Stimulated activated CD4-positive, alpha-beta T cell treated with anti-CD3 and anti-CD28 coated beads, Interleukin-15, amount 100 ng/mL, for 1 hour (primary cell): ENCODE measurements at places on chromosomes 5 and 9.

DNA sequence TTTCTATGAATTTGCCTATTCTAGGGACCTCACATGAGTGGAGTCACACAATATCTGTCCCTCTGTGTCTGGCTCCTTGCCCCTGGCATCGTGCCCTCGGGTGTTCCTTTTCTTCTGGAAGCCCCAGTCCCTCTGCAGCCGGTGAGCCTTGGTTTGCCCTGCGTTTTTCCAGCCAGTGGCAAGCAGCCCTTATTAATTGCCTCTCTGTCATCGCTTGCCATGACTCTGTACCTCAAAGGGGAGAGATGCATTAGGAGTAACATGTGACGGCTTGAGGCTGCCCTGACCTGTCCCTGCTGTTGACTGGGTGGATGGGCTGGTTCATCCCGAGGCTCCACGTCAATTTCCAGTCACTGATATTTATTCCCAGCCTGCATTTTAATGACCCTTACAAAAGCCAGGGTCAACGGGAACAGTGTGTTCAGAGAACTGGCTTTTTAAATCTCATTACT is 87.3 kb downstream of the CFAP90 start:
- no peak for DNase-seq

DNA sequence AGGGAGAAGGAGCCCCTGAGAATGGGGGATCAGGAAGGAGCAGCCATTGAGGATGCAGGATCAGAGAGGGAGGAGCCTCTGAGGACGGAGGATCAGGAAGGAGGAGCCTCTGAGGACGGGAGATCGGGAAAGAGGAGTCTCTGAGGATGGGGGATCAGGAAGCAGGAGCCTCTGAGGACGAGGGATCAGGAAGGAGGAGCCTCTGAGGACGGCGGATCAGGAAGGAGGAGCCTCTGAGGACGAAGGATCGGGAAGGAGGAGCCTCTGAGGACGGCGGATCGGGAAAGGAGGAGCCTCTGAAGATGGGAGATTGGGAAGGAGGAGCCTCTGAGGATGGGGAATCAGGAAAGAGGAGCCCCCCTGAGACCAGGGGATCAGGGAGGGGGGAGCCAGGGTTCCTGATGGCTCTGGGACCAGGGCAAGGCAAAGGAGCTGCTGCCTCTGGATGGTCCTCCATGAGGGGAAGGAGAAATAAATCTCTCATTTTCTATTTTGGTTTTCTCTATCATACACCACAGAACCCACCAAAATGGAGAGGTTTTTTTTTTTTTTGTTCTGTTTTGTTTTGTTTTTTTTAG is 22.6 kb upstream of the SARDH start:
- no peak for DNase-seq

DNA sequence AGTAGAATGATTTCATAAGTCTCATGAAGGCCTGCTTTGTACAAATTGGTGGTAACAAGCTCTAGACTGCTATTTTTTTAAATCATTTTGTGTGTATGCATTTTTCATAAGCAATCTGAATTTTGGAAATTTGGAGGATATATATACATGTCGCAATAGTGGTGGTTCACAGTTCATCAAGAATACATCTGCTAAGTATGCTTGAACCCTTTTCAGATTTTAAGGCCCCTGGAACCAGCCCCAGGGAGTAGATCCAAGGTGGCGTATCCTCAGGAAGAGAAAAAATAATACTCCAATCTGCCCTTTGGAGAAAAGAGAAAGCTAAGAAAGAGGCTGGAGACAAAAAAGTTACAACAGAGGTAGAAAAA is 141.6 kb downstream of the HINT1 start:
- DNase-seq, result no peak

DNA sequence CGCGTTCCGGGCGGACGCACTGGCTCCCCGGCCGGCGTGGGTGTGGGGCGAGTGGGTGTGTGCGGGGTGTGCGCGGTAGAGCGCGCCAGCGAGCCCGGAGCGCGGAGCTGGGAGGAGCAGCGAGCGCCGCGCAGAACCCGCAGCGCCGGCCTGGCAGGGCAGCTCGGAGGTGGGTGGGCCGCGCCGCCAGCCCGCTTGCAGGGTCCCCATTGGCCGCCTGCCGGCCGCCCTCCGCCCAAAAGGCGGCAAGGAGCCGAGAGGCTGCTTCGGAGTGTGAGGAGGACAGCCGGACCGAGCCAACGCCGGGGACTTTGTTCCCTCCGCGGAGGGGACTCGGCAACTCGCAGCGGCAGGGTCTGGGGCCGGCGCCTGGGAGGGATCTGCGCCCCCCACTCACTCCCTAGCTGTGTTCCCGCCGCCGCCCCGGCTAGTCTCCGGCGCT is at the start of gene DAPK1:
TSS of gene DAPK1 (plus strand) at position 264 of the 442 bp plus-strand sequence. CDS start 1,211 bp downstream, outside the sequence.
- no peak for DNase-seq

- DNase-seq, result no peak
These were observed 153.8 kb downstream of the HCN1 start for GRCh38 chr5:45542421-45542820.

GRCh38 chr5:151128817-151129216 is 28.8 kb downstream of the ANXA6 start:
- no peak for DNase-seq

- DNase-seq, result no peak
These were observed 212.6 kb downstream of the ARHGAP26 start for GRCh38 chr5:142982821-142983200.

- DNase-seq, result no peak
These were observed 322.4 kb downstream of the TMEM167A start for GRCh38 chr5:82754759-82755158.

DNA sequence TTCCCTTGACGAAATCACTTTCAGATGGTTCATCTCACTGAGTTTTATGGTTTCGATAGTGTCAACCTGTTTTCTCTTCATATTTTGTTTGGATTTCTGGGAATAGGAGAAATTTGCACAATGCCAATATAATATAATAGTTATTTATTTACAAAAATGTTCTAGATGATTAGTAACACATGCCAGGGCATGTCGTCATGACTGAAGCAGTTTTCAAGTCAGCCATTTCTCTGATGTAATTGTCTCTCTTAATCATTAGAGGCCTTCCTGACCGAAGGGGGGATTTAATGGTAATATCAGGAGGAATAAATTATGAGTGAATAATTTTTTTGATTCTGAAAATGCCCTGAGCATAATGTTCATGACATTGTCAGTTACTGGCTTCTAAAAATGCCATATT is 246.5 kb upstream of the ATP10B start:
- no peak for DNase-seq

DNA sequence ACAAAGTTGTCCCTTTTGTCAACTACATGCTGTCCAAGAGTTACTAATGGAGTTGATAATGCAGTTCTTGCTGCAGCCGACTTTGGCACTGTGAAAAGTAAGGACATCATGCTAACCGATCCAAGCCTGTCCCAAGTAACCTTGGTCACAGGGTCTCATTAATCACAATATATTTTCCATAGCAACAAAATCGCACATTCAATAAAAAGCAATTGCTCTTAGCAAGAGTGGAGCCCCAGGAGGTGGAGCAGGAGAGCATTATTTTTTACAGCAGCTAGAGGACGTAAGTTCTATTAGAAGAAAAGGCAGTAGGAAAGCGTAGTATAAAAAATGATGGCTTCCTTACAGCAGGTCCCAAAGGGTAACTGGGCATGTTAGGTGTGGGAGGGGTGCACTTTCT is 570.3 kb downstream of the EBF1 start:
- DNase-seq, result no peak

- no peak for DNase-seq
These were observed 701 bp upstream of the ZNF462 start for GRCh38 chr9:106862110-106862820.

DNA sequence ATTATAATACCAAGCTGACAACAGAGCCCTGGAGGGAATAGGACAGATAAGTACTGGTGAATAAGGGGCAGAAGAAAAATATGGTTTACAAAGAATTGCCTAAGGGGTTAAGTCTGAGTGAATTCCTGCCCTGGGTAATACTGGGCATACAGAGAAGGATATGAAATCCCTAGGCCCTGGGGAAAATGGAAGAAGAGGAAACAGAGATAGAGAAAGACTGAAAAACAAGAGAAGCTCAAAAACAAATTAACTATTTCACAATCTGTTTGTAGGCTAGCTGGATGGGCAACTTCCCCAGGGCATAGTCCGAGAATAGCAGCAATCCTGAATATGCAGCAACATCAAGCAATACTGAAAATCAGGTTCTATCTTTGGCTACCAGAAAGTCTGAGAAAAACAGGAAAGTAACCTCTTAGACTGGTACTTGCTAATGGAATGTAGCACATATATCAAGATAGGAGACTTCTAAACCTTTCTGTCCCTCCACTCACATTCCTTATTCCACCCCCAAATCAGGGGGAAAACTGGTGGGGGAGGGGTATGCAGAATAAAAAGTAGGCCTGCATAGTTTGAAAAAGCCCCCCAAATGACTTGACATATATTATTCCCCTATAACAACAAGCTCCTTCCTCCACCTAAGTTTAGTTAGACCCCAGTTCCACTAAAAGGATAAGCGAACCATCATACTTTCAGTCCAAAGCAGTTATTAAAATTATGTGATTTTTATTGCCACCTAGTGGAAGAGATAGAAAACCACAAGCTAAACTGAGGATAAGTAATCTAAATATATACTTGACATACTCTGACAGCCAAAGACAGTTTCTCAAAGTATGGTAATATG is 20.6 kb downstream of the SLC38A9 start:
- no peak for DNase-seq

DNA sequence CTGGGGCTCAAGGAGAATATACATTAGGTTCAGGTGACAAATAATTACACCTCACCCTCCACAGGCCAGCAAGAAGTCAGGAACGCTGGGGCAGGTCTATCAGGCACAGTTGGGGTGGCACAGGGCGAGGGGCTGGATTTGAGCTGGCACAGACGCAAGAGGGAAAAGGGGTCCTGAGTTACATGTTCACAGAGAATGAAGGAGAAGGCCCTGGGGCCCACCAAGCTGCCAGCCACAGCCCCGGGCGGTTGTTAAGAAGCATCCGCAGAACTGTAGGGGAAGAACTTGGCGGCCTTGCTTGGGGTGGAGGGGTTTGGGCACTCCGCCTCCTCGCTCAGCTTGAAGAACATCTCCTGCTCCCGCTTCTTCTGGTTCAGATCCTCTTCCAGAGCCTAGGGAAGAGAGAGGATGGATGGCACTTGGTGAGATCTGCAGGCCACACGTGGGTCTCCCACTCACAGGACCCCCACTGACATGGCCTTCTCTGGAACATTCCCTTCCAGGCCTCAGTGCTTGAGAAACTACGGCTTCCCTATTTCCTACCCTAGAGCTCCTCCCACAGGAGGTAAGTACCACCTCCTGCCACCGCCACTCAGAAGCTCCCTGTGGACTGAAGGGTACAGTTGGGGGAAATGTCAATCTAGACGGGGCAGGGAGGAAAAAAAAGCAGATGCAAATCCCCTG is 38.3 kb upstream of the FBXW11 start:
- DNase-seq, result no peak

DNA sequence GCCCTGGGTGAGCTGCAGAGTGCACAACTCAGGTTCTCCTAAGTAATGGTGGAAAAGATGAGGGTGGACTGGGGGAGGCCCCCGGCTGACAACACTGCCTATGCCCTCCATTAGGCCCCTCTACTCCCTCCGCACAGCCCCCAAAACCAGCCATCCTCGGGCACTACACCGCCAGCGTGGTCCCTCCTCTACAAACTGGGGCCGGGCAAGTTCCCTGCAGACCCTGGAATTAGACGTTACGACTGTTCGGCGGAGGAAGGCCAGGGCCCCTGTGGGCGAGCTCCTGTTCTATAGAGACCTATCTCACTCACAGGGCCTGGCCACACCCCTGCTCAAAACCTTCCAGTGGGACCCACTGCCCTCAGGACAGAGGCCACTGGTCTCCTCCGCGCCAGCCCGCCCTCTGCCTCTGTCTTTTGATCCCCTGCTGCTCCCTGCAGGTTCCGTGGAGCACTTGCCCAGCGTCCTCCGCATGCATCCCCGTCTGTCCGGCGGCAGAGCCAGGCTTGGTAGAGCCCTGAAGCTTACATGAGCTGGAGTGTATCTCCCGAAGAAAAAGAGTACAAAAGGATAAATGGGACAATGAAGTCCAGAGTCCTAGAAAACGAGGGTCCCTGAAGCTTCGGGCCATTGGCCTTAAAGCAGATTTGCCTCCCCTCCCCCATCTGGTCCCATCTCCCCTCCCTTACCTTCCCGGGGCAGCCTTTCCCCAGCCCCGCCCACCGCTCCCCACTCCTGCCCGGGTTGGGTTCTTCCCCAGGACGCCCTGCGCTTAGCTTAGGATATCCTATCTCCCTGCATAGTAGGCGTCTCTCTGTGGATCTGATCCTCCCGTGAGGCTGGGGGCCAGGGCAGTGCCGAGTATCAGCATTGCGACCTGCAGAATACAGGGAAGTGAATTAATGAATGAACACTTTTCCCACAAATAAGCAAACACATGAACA is 71.3 kb downstream of the HRH2 start:
- DNase-seq, result no peak

DNA sequence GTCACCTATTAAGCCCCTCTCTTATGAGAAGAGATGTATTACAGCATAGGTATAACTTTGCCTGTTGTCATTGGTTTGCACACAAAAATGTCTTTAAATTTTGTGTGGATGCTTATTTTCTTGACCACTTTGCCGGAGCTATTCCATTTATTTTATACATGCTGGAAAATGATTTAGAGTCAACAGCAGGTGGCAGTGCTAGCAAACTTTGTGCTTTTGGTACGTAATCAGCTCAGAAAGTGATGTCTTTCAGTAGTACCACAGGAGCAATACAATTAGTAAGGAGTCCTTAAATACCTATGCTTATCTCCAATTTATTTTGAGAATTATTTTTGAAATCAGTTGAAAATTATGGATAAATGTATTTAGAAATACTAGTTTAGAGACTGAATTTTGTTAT is 19.8 kb upstream of the NUDT12 start:
- no peak for DNase-seq

- DNase-seq, result no peak
These were observed 128.8 kb upstream of the MAP3K1 start for GRCh38 chr5:56686337-56687195.

DNA sequence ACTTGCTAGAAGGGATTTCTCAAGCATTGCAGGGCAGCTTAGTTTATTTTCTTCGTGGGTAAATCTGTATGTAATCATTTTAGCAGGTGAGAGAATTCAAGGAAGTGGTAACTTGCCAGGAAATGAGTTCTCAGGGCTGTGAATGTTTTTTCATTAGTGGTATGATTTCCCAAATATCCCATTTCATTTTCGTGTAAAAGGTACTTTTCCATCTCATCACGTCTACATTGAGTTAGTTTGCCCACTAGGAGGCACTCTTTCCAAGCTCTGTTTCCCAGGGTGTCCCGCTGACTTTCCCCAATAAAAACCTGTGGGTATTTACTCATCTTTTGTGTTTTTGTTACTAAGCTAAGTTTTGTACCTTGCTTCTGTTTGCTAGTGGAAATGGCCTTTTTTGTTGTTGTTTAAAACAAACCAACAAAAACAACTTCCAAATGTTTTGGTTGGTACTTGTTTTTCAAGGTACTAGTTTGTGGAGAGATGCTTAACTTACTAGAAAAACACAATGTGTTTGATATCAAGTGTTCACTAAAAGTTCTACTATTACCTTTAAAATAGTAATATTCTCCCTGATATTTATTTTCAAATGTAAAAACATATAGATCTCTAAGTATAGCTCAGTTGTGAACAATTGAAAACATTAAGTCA is 373.6 kb downstream of the ADGRV1 start:
- no peak for DNase-seq

GRCh38 chr9:71891557-71892189 is 19.3 kb downstream of the ABHD17B start:
- no peak for DNase-seq
